Natural killer cell treated with Interleukin-12 subunit alpha and Interleukin-12 subunit beta and Interleukin-15 and Interleukin-18, amount 100 ng/mL, for 72 hours (primary cell): ENCODE measurements at places on chromosomes 6 and 20. TPM values are rescaled to one million over a fixed set of nuclear protein-coding genes. Genes with fewer than 3 reads are reported as not detected.

Gene MYH7B
- total RNA-seq = not detected

Gene HCRTR2
- not detected for total RNA-seq

Gene TSPO2
- total RNA-seq = not detected

Gene CDSN
- total RNA-seq = not detected

Gene GNRH2
- total RNA-seq = 2.1 TPM

Gene BPIFA1
- not detected for total RNA-seq

Gene PPP1R11
- 50.3 TPM for total RNA-seq

Gene THBD
- 0.12 TPM for total RNA-seq

Gene SRMS
- not detected for total RNA-seq
